ENCODE measurements at places on chromosomes 2 and 18.

GRCh38 chr2:196959734-196960338, 33.3 kb upstream of the PGAP1 start:
- no peak for DNase-seq

DNA sequence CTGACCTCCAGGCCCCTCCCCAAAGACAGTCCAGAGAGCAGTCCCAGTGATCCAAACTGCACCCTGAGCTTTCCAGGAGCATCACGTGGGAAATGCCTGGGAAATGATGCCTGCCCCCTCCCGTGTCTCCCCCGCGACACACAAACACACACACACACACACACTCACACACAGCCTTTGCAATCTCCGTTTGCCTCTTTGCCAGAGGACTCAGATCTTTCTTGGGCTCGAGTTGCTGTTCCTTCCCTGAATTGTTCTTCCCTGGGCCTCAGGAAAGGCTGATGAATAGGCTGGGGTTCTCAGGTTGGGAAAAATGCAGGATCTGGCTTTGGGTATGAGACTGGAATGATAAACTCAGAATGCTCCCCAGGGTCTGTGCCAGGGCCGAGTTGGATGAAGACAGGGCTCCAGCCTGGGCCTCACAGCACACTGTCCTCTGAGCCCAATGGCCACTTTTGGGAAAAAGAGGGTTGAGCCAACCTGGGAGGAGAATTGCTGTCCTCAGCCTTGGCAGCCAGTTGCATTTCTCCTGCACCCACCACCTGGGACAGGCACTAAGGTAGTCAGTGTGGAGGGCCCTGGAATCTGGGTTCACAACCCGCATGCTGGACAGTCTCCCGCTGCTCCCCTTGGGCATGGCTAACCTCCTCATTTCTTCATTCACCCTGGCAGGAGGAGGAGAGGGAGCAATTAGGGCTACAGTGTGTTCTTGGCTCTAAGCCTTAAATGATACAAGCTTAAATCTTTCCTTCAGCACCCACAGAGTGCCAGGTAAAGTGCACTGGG, 43.9 kb upstream of the ATP6V1B1 start:
- no peak for DNase-seq

GRCh38 chr2:127358044-127358443, 29.7 kb downstream of the MAP3K2 start:
- no peak for DNase-seq

- no peak for DNase-seq
Measured at GRCh38 chr2:158803506-158803905, 8.4 kb downstream of the DAPL1 start.

GRCh38 chr2:162300266-162300665, 18.2 kb downstream of the IFIH1 start:
- DNase-seq, result no peak

- DNase-seq, result no peak
Measured at GRCh38 chr2:37790462-37790861, 119.0 kb upstream of the CDC42EP3 start.

GRCh38 chr2:66846887-66847286, 412.0 kb downstream of the MEIS1 start:
- no peak for DNase-seq

- peak; percentile 48 for DNase-seq
Measured at GRCh38 chr2:47512581-47513083, 109.7 kb downstream of the MSH2 start.

DNA sequence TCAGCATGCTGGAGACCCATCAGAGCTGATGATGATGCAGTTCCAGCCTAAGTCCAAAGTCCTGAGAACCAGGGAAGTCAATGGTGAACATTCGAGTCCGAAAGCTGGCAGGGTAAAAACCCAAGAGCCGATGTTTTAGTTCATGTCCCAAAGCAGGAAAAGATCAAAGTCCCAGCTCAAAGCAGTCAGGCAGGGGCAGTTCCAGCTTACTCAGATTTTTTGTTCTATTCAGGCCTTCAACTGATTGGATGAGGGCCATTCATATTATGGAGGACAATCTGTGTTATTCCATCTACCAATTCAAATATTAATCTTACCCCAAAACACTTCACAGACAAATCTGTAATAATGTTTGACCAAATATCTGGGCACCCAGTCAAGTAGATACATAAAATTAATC, 38.3 kb downstream of the DSEL start:
- DNase-seq, result no peak

DNA sequence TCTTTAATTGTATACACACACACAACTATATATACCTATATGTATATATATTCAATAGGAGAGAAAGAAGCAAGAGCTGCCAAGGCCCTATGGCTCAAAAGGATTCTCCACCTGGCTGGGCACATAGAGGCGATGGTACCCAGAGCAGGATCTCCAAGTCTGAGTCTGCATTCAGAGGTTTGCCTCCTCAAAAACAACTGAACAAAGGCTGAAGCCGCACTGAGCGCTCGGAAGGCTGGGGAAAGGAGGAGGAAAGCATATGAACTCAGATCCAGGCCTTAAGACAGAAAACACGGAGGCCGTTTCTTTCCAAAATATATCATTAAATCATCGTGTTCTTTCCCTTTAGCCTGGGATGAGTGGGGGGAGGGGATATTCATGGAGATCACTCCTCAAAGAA, 3.6 kb downstream of the HOXD12 start:
- DNase-seq, result no peak

DNA sequence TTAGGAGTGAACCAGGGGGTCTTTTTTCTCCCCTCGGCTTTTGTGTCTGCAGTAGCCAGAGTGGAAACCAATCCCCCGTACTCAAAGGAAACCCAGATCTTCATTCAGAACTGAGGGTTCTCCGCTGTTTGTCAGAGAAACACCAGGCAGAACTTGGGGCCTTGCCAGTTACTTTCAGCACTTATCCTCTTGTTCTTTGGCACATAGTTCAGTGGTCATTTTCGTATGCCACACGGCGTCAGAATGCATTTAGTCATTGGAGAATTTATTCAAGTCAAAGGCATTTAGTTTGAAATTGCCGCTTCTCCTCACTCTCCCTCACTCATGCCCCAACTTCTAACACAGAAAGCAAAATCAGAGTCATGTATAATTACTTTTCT, 102.9 kb downstream of the CABLES1 start:
- peak; percentile 73 for DNase-seq

- peak; percentile 49 for DNase-seq
Measured at GRCh38 chr18:21194871-21195771, 46.9 kb upstream of the GREB1L start.

GRCh38 chr2:12076810-12077209, 330.4 kb downstream of the LPIN1 start:
- DNase-seq, result no peak

DNA sequence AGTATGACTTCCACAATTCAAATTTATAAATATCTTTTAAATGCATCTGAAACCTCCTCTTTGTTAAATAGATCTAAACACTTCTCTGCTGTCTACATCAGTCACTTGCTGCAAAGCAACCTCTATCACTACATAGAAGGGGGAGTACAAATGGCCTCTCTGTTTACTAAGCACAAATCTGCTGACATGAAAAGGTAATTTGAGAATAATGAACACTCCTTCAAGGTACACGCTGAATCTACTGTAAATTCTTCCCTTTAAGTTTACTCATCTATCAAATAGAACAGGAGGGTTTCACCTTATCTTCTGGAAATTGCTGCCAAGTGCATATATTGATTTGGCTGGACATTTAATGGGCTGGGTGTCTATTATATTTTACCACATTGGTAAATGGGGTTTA, 879.6 kb downstream of the SUCLG1 start:
- no peak for DNase-seq

DNA sequence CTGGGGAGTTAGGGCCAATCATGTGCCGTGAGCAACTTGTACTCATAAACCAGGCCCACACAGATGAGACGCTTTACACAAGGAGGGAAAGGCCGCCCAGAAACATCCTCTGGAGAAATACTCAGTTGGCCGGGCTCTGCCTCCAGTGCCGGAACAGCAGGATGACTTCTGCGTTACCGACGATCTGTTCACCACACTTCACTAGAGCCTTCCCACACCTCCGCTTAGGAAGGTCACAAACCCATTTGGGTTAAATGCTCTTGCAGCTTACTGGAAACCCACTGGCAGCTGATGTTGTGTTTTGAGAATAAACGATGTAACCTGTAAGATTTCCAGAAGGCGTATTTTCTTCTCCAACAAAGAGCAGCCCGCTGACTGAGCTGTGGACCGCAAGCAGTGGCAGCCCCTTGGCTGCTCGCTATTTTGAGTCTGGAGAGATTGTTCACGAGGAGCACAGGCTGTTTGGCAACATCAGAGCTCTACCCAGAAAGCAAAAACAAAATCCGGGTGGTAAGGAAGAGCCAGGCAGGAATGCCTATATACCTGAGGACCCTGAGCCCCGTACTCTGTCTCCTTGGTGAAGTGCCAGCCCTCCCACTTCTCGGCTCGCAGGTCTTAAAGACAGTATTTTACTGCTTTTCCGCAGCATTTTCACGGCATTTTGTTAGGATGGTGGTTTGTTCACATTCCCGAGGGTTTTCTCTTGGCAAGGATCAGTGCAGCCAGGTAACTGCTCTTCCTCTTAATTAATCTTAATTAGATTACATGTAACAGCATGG, 44.0 kb downstream of the COLEC12 start:
- DNase-seq, result no peak

DNA sequence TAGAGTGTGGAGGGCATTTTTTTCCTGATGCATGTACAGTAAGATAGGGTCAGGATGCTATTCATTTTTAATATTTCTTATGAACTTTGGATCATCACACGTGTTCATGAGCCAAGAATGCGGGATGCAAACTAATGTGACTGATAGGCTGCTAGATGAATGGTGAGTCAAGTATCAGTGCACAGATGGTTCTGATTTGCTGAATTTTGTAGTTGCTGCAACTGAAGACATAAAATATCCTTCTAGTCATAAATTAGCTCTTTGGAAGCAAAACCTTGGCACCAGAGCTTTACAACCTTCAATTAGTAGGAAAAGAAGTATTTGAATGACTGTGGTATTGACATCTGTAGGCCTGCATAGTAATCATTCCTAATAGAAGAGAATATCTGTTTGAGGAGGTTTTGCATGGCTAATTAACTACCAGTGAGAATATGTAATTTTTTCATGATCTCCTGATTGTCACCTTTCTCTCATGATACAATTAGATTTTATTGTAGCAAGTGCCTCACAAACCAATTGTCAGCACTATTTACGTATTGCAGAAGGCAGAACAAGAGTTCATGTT, 94.0 kb downstream of the VRK2 start:
- peak; percentile 71 for DNase-seq

DNA sequence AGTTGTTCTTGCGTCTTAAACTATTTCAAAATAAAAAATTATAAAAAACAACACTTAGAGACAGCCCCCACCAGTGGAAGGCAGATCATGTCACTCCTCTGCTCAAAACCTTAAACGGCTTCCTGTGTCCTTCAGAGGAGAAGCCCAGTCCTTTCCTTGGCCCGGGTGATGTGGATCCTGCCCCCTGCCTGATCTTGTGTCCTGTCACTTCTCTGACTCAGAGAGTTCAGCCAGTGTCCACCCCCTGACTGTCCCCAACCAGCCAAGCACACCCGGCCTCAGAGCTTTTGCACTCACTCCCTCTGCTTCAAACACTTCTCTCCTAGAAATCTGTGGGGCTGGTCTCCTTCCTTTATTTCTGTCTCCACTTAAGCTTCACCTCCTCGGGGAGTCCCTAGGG, 35.4 kb downstream of the TOGARAM2 start:
- DNase-seq, result no peak

DNA sequence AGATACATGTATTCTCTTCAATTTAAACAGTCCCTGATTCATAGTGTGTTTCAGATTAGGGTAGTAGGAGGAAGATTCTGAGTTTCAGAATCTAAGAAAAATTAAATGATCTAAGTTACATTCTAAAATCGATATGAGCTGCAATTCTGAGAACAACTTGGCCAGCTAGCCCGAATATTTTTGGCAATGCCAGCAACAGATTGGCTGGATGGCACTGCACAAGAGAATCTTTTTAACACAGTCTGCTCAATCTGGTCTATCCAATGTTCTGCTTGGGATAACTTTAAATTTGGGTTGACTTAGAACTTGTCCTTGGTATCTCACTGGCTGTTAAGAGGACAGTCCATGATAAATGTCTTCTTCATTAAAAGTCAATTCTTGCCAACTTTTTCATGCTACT, 853.9 kb downstream of the NRXN1 start:
- DNase-seq, result no peak

DNA sequence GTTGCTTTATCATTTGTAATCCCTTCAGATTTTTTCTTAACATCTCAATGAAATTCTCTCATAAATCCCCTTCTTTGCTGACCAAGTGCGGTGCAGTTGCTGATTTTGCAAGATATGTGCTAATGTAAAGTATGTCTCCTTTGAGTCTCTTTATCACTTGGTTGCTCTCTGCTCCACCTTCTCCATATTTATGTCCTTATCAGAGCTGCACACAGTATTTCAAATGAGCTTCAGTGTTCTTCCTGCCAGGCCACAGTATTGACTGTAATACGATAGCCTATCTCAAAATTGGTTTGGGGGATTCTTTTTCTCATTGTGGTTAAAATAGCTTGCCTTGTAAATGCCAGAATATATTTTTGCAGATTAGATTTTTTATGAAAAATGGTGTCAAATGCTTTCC, 32.2 kb downstream of the MAIP1 start:
- DNase-seq, result no peak

DNA sequence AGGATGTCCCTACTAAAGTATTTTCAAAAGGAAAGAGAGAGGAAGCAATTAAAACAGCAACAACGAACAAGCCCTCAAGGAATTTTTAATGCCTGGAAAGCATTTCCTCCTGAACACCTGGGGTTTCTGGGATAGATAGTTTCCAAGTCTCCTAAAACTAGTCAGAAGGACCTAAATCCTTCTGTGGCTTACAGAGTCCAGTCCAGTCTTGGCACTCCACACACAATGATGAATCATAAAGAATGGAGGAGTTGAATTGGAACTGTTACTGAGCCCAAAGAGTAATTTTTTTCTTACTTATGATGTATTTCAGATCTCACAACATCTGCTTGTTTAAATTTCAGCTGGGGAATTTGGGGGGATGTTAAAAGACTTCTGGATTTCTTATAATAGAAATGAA, 144.6 kb upstream of the SETBP1 start:
- peak; percentile 68 for DNase-seq

- no peak for DNase-seq
Measured at GRCh38 chr2:168524005-168524404, 67.9 kb downstream of the CERS6 start.

DNA sequence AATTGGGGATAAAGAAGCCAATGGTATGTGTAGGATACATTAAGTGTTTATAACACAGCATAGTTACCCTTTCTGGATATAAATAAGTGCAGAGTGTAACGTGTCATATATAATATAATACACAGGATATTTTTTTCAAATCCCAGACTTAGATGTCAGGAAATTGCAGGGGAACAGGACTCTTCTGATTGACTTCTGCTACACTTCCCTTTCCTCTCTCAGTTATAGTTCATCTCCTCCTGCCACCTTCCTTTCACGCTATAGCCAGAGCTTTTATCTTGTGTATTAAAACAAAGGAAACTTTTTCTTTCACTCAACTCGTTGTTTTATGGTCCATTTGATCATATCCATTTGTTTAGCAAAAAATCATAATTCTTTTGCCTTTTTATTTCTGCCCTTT, 158.0 kb upstream of the RASGRP3 start:
- DNase-seq, result no peak

- no peak for DNase-seq
Measured at GRCh38 chr2:205972113-205972512, 113.9 kb downstream of the INO80D start.

GRCh38 chr18:10440884-10441283, 13.6 kb upstream of the APCDD1 start:
- DNase-seq, result no peak

GRCh38 chr2:44582363-44583008, 220.7 kb downstream of the CAMKMT start:
- peak; percentile 8 for DNase-seq

Data from EL (cell line).